ENCODE measurements at places on chromosomes 2 and 18.
A peak's percentile ranks its signal among the peaks of the same experiment; 100 is the strongest.

DNA sequence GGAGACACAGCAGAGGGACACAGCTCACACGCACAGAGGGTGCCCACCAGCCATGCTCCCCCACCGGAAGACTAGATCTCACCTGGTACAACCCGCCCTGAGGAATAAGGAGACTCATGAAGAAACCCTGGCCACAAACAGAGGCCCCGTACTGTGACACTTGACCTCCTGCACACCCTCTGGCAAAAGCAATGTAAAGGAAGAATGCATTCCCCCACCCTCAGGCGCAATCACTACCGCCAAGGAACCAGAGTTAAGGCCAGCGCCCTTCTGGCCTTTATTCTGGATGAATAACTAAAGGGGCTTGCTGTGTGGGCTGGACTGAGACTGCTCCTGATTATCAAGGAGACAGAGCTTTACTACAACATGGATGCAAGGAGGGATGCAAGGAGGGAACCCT lies 509.2 kb upstream of the SPHKAP start:
- no peak for DNase-seq

DNA sequence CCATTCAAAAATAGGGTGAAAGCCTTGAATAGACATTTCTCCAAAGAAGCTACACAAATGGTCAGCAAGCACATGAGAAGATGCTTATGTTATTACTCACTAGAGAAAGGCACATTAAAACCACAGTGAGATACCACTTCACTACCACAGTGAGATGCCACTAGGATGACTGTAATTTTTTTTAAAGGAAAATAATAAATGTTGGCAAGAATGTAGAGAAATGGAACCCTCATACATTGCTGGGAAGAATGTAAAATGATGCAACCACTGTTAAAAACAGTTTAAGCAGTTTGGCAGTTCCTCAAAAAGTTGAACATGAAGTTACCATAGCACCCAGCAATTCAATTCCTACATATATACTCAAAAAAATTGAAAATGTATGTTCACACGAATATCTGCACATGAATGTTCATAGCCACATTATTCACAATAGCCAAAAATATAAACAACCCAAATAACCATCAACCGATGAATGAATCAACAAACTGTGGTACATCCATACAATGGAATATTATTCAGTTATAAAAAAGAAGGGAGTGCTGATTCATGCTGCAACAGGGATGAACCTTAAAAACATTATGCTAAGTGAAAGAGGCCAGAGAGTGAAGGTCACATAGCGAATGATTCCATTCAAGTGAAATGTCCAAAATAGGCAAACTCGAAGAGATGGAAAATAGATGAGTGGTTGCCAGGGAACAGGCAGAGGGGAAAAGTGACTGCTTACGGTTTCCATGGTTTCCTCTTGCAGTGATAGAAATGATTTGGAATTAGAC lies 156.2 kb upstream of the NDUFV2 start:
- DNase-seq = no peak

- DNase-seq = no peak
These were observed 2.4 kb downstream of the REG1A start for GRCh38 chr2:79122676-79123075.

- no peak for DNase-seq
These were observed 7.0 kb downstream of the MYT1L start for GRCh38 chr2:2324119-2324518.

- DNase-seq = no peak
These were observed 163.8 kb downstream of the WDPCP start for GRCh38 chr2:63424329-63425078.

DNA sequence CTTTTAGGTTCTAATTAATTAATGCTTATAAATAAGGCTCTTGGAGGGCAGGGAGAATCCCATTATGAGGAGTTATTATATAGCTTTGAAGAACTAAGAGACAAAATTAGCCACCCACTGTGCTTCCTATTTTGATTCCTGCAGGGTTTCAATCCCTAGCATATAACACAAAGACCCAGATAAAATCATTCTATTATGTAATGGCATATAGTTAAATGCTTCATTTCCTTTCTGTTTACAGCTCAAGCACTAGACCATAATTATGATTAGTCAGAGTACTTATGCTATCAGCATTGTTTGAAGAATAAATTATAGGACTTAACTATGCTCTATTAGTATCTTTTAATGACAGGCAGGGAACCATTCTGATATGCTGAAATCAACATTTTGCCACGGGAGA lies 9.1 kb downstream of the GPR155 start:
- peak; percentile 80 for DNase-seq

- no peak for DNase-seq
These were observed 14.3 kb downstream of the COPS7B start for GRCh38 chr2:231800493-231801091.

GRCh38 chr18:73615506-73615905 lies 532.1 kb downstream of the FBXO15 start:
- DNase-seq = no peak

- no peak for DNase-seq
These were observed 525.1 kb upstream of the FAM98A start for GRCh38 chr2:34123996-34124785.

GRCh38 chr2:171553236-171553635 lies 31.0 kb downstream of the CYBRD1 start:
- DNase-seq = no peak

DNA sequence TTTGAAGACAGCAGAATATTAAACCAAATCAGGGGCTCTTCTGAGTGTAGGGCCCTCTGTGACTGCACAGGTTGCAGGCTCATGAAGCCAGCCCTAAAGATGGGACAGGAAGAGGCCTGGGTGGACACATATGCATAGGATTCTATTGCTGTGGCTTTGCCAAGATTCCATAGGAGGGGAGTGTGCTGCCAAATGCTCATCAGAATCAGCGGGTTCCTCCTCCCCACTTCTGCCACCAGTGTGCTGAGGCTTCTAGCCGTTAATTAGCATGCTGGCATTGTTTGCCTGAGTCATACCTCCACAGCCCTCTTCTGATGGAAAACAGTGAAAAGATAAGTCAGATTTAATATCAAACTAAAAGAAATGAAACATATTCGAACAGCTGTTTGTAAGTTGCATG lies 103.9 kb upstream of the TMEFF2 start:
- no peak for DNase-seq

DNA sequence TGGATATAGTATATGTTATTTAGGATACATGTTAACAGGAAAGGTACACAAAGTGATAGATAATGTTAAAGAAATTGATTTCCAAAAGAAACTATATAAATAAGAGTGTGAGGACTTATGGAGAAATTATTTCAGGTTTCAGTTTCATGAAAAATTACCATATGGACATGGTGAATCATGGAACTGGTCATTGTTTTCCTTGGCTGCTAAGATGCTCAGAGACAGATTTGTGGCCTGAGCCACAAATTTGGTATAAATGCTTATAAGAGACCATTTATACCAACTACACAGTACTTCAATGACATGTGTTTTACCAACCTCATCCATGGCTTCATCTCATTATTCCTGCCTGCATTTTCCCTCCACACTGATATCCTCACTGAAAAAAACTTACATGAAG lies 188.1 kb downstream of the FMNL2 start:
- DNase-seq = no peak

DNA sequence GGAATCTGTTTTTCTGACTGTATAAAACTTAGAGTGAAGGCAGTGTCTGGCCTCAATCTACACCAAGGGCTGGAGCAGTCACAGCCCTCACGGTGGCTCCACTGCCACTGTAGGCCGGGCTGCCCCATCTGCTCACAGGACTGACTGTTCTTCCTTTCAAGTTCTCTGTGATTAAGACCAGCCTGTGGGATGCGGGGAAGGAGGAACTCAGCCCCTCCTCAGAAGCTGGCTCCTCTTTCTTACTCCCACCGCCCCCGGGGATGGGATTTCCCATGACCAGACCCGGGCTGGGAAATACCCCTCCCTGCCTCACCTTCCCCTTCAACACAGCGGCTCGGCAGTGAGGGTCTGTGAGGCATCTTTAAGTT lies 106.0 kb downstream of the COPS8 start:
- DNase-seq = no peak

All from NCI-H1436 treated with DMSO at 0.1 percent for 48 hours (cell line).